Activated CD8-positive, alpha-beta memory T cell treated with anti-CD3 and anti-CD28 coated beads for 4 hours (primary cell): ENCODE measurements at places on chromosomes 7 and 10.

GRCh38 chr7:75656740-75657139 lies 82.0 kb downstream of the HIP1 start:
- no peak for DNase-seq

GRCh38 chr7:95899919-95900513 lies 127.7 kb downstream of the DYNC1I1 start:
- no peak for DNase-seq

GRCh38 chr7:10618953-10619352 lies 354.7 kb upstream of the PHF14 start:
- DNase-seq = no peak

DNA sequence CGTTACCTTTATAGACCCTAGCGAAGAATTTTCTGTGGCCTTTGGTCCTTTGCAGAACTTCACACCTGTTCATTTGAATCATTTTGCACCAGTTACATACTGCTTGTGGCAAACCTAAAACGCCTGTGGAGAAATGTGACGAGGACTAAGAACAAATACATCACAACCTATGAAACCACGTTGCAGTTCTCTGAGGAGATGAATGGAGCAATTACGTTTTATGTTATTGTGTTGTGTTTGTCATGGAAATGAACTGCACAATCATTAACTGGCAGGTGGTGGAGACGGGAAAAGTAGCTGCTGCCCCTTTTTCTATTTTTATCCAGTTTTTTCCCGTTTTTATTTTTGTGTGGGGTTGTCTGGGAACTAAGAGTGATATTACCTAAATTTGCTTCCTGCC lies 505.5 kb downstream of the SDK1 start:
- no peak for DNase-seq

DNA sequence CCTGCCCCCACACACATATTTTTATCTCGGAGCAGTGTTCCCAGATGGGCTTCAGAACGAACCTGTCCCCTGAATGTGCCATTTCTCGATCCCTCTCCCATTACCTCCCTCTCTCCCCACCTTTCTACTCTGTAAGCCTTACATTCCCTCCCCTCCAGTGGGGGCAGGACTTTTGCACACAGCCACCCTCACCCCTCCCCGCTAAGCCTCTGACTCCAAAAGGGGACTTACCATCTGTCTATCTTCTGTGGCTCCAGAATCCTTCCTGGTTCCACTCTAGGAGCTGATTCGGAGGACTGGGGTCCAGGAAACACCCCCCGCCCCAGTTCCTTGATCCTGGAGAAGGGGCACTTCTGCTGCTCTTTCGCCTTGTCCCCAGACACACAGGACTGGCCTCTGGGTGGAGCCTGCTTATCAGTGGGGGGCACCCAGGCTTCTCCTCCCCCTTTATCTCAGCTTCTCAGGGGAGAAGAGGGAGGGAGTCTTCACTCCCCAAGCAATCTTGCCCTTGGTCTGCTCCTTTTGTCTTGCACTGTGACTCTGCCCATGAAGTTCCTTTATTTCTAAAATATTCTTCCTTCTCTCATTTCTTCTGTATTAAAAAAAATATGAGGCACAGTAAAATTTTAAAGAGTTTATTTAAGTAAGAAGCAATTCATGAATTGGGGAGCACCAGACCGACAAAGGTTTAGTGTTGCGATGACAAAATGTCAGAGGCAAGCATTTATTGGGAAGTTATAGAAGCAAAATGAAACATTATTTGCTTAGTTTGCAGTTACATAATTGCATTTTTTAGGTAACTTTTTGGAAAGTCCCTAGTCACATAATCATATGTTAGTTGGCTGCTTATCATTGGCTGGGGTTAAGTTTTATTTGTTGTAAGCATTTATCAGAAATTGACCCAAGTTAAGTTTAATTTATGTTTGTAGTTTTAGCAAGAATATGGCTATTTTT lies at the start of gene KEL:
Gene KEL (minus strand): TSS at position 391 of the 954 bp plus-strand sequence. CDS start 157 bp downstream, at position 234.
- DNase-seq = no peak

- no peak for DNase-seq
These were observed 1138.8 kb downstream of the XPNPEP1 start for GRCh38 chr10:108784534-108784933.

- DNase-seq = no peak
These were observed 186.4 kb downstream of the CACNA2D1 start for GRCh38 chr7:82257118-82257695.

DNA sequence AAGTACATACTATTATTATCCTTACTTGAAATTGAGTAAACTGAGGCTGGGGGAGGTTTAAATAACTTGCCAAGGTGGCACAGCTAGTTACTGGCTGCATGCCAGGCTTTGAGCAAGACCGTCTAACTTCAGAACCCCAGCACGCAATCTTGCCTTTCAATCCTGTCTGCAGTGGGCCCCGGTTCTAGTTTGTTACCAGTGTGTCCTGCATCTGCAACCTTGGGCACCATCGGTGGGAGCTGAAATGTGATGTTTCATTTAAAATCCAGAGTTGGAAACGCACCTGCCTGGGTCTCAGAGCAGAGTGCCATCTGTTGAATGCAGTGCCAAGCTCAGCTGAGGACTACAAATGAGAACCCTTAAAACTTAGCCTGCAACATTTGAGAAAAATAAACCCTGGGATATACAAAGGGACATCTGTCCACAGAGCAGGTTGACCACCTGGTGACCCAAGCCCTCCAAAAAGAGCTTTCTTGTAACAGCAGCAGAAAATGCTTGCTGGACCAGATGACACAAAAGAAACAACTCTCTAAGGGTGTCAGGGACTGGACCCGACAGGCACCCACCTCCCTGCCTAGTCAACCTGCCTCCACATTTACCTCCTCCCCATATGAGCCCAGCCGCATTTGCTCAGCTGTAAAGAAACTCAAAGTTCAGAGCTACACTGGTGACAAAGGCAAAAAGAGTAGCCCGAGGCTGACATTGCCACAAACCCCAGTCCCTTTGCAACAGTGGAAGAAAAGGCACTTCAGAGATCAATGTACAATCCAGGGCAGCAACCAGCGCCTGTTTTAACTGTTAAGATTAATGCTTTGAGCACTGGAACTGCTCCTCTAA lies 1.7 kb downstream of the SH3PXD2A start:
- DNase-seq = no peak

DNA sequence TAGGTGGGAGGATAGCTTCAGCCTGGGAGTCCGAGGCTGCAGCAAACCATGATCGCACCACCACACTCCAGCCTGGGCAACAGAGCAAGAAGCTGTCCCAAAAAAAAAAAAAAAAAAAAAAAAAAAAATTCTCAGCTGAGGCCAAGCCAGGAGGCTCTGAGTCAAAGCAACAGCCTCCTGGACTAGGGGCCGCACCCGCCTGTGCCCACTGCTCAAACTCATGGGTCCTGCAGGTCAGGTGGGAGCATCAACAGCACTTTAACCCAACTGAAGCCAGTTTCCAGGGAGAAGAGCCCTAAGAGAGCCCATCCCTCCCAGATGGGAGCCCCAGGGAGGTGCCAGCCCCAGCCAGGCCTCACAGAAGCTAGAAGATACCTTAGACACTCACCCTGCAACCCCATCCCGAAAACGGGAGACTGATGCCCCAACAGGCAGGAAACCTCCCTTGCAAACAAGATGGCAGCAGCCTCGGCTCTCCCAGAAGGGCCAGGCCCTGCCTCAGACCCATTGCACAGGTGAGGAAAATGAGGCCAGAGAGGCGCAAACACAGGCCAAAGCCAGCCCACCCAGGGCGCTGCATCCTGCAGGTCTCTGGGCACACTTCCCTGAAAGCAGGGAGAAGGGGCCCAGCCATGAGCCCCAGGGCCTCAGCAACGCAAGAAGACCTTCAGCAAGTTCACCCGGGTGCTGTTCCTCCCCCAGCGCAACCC lies 11.0 kb downstream of the PDGFA start:
- no peak for DNase-seq

GRCh38 chr7:105982388-105982787 lies 19.3 kb downstream of the CDHR3 start:
- no peak for DNase-seq

DNA sequence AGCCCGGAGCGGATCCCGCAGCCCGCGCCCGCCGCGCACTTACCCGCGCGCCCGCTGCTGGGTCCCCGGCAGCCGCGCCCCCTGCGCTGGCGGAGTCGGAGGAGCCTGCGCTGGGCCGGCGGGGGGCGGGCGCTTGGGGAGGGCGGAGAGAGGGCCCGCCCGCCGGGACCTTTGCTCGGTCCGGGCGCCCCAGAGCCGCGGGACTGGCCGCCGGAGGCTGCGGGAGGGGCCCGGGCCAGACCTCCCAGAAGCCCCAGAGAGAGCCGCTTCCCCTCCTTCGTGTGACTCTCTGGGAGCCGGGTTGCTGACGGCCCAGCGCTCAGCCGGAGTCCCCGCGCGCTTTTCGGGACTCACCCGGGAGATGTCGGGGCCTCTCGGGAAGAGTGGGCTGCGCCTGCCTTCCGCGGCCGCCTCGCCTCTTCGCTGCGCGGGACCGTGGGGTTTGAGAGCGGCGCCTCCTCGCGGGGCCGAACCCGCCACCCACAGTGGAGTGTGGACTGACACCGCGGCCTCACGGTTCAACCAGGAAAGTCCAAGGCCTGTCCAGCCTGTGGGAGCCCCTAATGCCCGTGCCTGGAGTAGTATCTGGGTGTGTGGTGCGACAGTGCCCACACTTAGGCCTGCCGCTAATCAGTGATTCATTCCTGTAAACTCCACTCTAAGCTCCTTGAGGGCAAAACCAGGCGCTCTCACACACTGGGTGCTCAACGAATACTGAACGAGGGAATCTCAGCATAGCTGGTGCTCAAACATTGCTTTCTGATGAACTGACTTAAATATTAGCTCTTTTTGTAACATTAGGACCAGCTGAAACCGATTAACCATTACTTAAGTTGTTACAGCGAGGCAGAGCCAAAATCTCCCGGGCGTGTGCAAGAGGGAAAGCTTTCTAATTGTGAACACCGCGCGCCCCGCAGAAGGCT lies at the start of gene GSDME:
Gene GSDME (minus strand): TSS at position 112 of the 923 bp plus-strand sequence. CDS start 7,690 bp downstream, outside the sequence.
- DNase-seq = no peak

- DNase-seq = no peak
These were observed 9.3 kb downstream of the GIMAP7 start for GRCh38 chr7:150524018-150524417.

DNA sequence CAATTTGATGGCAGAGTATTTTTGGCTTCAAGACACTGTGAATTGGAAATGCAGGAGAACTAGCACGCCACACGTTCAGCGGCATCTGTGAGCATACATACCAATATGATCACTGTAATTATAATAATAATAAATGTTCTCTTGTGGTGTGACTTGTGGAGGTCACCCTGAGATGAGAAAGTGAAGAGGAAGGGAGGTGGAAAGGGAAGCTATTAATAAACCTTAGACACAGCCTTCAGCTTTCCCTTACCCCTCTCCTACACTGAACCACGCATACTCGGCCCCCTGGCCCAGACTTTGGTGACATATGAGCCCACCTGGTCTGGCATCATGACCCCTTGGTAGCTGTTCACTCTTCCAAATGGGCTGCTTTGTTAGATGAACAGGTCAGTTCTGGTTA lies 139.1 kb downstream of the SORCS3 start:
- DNase-seq = no peak

GRCh38 chr7:17184805-17185689 lies 113.4 kb upstream of the AHR start:
- no peak for DNase-seq

GRCh38 chr7:12805518-12805928 lies 118.1 kb downstream of the ARL4A start:
- DNase-seq = no peak

- no peak for DNase-seq
These were observed 2.1 kb downstream of the CASD1 start for GRCh38 chr7:94511718-94512117.

GRCh38 chr7:132393789-132394261 lies 182.4 kb downstream of the PLXNA4 start:
- DNase-seq = no peak

DNA sequence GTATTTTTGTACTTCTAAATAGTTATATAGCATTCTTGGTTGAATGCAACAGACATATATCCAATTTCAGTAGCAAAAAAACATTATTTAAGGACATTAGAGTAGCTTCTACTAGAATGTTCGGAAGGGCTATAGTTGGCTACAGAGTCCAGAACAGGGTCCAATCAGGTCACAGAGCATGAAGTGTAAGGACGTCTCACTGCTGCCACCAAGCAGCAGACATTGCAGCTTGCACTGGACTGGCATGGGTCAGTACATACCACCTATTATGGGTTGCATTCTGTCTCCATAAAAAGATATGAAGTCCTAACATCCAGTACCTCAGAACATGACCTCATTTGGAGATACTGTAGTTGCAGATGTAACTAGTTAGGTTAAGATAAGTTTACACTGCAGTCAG lies 87.3 kb downstream of the LHFPL3 start:
- DNase-seq = no peak

GRCh38 chr7:66150471-66150870 lies 35.8 kb downstream of the CRCP start:
- DNase-seq = no peak

GRCh38 chr10:48522011-48522765 lies 82.7 kb downstream of the ARHGAP22 start:
- no peak for DNase-seq

- no peak for DNase-seq
These were observed 44.4 kb downstream of the NRAP start for GRCh38 chr10:113619401-113619800.

DNA sequence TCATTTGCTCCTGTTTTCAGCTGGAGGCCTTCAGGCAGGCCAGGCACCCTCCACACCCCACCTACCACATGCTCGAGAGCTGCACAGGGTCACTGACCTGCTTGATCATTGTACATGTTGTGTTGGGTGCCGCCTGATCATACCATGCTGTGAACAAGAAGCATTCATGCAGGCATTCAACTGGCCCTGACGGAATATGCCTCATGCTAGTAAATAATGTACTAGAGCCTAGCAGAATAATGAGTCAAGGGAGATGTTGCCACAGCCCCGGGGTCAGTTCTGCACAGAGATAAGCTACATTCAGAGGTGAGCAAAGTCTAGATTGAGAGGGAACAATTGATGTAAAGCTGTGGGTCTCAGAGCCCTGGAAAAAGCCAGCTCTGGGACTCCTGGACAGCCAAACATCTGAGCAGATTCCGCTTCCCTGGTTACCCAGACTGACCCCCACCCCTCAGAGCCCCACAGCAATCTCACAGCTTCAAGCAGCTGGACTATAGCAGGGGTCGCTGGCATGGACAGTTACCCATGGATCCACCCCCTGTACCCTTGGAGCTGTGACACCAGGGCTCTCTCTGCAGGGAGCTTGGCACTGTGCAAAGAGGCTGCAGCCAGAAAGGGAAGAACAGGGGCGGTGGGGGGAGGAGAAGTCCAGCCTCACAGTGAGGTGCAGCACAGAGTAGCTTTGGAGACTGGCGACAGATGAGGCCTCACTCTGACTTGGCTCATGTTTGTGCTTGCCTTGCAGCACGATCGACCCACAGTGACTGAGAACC lies 86.6 kb downstream of the FRMPD2 start:
- no peak for DNase-seq

DNA sequence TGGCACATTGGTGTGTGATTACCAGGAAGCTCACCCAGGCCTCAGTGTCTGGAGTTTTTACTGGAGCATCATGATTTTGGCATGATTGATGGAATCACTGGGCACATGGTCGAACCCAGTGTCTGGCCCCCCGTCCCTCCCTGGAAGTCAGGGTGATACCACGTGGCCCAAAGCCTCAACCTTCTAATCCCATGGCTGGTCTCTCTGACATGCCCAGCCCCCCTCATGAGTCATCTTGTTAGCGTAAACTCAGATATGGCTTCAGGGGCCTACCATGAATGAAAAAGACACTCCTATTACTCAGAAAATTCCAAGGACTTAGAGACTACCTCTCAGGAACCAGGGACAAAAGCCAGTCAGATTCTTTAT lies 109.3 kb downstream of the GRK5 start:
- DNase-seq = no peak
